ENCODE measurements at places on chromosomes 5 and 9. TPM values are rescaled to one million over a fixed set of nuclear protein-coding genes. Genes with fewer than 3 reads are reported as not detected.

The PCAT7 gene
- not detected for polyA plus RNA-seq

The FGFR4 gene
- 0.38 TPM for polyA plus RNA-seq

The CARD19 gene
- polyA plus RNA-seq, result 36.2 TPM

The TAF1L gene
- not detected for polyA plus RNA-seq

The GALNT12 gene
- 0.90 TPM for polyA plus RNA-seq

The C5orf58 gene
- polyA plus RNA-seq, result not detected

The TMC1 gene
- not detected for polyA plus RNA-seq

The CCIN gene
- 0.64 TPM for polyA plus RNA-seq

The AQP7 gene
- polyA plus RNA-seq, result not detected

The GKAP1 gene
- polyA plus RNA-seq, result 8.6 TPM

The ROPN1L gene
- 0.48 TPM for polyA plus RNA-seq

The SPATA31E1 gene
- polyA plus RNA-seq, result not detected

The OCLN gene
- 0.09 TPM for polyA plus RNA-seq

The NTNG2 gene
- 0.84 TPM for polyA plus RNA-seq

The LMNB1 gene
- 8.4 TPM for polyA plus RNA-seq

The SLC34A3 gene
- not detected for polyA plus RNA-seq

Data from IgD-negative memory B cell (primary cell).